ENCODE measurements at places on chromosomes 16 and 17. TPM values are rescaled to one million over a fixed set of nuclear protein-coding genes. Genes with fewer than 3 reads are reported as not detected.

ABCC3 gene
- 22.1 TPM for total RNA-seq

BTBD17 gene
- not detected for total RNA-seq

TBC1D3D gene
- 0.10 TPM for total RNA-seq

TBC1D3K gene
- not detected for total RNA-seq

EME2 gene
- total RNA-seq, result 12.6 TPM

CASKIN2 gene
- 25.3 TPM for total RNA-seq

TP53TG3 gene
- not detected for total RNA-seq

APPBP2 gene
- 65.9 TPM for total RNA-seq

ZNF19 gene
- total RNA-seq, result 1.6 TPM

DNA sequence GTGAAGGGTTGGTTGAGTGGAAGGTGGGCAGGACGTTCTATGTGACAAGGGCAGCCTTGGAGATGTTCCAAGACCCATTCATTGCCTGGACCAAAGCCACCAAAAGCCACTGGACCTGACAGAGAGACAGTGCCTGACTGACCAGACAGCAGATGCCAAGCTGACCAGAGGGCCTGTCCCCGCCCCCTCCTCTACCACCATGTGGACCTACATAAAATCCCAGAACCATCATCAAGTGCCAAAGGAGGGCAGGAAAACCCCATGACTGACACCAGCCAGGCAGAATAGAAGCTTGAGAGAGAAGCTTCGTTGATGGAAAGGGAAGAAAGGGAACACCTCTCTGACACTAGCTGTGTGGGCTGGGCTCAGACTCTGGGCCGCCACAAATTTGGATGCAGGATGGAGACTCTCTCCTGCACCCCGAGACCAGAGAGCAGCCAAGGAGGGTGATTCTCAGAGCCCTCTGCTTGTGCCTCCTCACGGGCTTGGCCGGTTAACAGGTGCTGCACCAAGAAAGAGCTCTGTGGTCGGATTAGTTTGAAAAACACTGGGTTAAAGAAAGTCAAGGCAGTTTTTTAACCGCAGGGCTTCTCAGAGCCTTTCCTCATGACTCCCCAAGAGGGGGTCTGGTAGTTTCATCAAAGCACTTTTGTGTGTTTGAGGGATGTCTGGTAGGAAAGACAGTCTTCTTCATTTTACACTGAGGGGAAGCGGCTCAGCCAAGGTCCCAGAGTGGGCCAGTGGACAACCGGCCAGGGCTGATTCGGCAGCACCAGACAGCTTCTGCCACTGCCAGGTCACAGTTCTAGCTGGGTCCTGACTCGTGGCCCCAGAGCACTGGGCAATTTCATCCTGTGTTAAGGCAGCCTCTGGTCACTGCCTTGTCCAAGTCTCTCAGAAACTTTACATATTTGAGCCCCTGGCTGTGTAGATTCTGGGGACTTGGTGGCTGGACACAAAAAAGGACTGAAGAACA, 1.7 kb downstream of the TNFRSF13B start:
- no peak for DNase-seq

DNA sequence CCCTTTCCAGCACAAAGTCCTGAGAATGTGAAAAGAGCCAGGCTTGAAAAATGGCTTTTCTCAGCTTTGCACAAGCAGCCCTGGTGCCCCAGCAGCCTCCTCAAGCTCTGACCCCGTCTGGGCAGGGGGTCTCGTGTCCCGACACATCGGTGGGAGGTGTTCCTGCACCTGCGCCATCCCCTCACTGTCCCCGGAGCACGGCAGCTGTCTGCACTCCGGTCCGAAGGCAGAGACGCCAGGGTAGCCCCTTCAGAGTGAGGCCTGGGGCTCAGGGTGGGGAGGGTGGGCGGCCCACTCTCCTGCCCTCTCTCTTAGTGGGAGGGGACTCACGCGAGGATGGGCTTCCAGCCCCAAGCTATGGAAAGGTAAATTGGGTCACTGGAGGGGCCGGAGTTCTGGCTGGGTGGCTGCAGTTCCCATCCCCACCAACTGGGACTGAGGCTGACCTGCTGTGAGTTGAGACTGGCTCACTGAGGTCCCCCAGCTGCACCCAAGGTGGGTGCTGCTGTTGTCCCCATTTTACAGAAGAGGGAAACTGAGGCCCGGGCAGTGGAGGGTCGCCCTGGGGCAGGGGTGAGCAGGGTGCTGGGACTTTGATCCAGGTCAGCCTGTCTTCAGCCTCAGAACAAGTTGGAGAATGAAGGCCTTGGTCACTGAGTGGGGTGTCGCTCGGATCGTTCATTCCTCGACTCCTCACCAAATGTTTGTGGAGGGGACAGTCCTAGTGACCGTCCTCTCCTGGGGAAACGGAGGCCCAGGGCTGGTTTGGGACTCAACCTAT, 2.3 kb upstream of the BAIAP3 start:
- no peak for DNase-seq

GRCh38 chr16:24497440-24497839, 41.9 kb upstream of the RBBP6 start:
- DNase-seq, result peak; percentile 44

DNA sequence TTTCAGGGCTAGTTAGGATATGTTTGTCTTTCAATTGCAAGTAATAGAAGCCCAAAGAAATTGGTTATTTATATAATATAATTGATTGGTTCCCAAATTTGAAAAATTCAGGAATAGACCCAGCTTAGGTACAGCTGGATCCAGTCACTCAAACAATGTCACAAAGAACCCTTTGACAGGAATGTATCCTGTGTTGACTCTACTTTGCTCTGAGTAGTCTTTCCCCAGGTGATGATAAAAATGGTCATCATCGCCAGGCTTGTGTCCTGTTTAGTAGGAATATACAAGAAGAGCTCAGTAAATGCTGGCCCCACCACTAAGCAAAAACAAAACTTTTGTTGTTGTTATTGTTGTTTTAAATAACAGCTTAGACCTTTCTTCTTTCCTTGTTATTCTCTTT, 35.0 kb downstream of the MAPT start:
- DNase-seq, result no peak

GRCh38 chr16:48535831-48536613, 74.0 kb downstream of the N4BP1 start:
- no peak for DNase-seq

DNA sequence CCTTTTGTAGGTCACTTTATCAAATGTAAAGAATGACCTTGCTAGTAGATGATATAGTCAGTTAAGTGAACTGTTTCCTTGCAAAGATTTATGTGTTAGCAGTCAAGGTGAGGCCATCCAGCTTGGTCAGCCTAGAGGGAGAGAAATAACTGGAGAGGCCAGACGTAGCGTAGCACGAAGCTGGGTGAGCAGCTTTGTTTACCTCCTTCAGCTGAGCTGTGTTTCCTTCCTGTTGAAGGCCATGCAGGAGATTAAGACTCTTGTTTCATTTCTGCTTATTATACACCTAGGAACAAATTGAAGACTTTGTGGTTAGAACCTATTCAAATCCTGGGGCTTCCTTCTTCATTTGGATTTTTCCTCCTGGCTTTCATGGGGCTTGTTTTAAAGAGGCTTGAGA, 267.1 kb downstream of the PHKB start:
- DNase-seq, result no peak

DNA sequence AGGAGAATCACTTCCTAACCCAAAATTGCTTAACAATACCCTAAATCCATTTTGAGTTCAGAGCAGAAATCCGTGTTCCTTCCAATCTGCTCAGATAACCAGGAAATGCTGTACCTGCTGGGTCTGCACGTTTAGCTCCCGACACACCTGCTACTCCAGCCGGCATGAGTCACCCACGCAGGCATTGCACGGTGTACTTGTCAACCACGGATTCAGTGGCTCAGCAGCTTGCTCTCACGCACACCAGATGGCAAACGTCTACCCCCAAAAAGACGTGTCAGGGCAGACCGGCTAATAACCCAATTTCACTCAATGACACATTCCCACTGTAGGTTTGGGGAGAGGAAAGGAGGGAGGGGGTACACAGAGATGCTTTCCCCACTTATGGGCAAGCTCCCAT, 468.1 kb downstream of the SOX9 start:
- DNase-seq, result no peak

DNA sequence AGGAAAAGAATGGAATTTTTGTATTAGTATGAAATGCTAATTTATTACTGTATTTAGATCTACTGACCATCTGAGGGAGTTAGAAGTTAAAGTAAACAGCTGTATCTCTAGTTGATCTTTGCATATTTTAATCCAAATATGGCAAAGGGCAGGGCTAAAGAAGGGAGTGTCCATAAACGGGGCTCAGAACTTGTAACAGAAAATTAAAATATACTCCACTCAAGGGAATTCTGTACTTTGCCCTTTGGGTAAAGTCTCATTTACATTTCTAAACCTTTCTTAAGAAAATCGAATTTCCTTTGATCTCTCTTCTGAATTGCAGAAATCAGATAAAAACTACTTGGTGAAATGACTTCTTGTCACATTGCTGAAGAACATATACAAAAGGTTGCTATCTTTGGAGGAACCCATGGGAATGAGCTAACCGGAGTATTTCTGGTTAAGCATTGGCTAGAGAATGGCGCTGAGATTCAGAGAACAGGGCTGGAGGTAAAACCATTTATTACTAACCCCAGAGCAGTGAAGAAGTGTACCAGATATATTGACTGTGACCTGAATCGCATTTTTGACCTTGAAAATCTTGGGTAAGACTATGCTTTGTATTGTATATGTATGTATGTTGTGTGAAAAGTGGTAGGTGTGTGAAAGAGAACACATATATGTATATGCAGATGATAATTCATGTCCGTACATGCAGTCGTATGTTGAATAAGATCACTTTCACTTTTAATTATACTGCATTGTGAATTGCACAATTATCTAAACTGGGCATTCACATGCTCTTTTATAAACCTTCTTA, at the start of gene ASPA:
ASPA (plus strand) TSS at position 186 of the 799 bp plus-strand sequence; CDS start at position 349, 163 bp downstream.
- no peak for DNase-seq

DNA sequence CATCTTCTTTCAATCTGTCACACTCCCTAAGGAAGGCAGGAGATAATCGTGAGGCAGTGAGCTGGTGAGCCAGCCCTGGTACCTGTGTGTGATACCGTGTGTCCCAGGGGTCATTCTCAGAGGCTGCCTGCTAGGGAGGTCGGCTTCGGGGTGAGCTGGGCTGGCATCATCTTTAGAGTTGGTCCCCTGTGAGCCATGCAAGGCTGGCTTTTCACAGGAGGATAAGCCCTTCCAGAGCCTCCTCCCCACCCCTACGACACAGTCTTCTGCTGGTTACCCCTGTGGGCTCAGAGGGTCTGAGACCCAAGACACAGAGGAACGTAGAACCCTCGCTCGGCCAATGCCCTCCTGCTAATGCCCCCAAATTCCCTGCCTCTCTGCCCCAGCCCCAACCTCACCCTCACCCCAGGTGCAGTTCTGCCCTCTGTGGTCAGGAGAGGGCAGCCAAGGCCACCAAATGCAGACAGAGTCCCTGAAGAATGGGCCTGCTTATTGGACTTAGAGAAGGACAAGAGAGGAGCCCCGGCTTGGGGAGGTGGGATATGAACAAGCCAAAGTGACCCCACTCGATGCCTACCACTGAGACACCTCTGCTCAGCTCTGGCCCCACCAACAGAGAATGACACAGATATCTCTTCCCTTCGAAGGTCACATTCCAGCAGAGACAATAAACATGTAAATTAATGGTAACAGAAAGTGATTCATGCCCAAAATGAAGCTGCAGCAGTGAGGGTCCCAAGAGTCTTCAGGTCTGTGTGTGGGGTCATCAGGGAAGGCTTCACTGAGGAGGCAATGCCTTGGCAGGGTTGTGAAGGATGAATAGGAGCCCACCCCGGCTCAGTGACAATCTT, 80.8 kb upstream of the CCL1 start:
- no peak for DNase-seq

GRCh38 chr17:78416791-78417530, 38.5 kb downstream of the PGS1 start:
- no peak for DNase-seq

GRCh38 chr16:4984174-4984990, 26.3 kb downstream of the SEC14L5 start:
- peak; percentile 4 for DNase-seq

DNA sequence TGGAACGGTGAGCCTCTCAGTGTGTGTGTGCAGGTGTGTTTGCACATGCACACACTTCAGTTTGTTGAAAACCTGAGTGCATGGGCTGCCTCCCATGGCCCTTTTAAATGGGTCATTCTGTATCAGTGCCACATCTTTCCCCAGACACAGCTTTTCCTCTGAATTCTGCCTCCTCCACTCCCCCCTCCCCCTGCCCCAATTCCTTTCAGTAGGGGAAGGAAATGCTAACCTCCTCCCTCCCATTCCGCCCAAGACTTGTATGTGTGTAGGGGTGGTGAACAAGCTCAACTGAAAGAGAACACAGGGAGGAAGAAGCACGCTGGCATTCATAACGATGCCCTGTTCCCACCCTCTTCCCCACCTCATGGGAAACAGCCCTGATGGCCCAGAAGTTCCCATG, 34.3 kb downstream of the C17orf75 start:
- no peak for DNase-seq

GRCh38 chr17:67813803-67814180, 11.5 kb upstream of the BPTF start:
- DNase-seq, result no peak

DNA sequence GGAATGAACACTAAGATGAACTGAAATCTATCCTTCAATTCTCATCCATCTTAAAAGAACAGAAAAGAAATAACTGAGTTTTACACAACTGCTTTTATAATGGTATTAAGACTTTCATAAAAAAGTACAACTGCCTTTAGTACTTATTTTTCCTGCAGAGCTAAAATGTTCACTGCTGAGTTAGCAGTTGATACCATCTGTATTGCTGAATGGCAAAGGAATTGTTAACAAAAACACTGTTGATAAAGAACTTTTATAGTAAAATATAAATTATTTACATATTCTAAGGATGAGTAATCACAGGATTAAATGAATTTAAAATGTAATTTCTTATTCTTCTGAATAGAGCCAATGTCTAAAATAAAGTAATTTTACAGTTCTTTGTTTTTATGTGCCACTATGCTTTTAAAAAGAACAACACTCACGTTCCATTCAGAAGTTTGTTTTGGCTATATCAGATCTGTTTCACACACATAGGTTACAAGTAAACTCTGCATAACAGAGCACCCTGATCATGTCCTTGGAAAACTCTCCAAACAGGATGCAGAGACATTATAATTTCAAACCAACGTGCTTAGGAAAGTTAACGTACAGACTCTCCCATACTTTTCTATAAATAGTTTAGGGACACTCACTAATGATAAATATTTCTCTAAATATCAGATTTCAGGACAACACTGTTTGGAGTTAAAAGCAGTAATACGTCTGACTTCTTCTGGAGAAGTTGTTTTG, 151.1 kb downstream of the ITFG1 start:
- DNase-seq, result peak; percentile 6

DNA sequence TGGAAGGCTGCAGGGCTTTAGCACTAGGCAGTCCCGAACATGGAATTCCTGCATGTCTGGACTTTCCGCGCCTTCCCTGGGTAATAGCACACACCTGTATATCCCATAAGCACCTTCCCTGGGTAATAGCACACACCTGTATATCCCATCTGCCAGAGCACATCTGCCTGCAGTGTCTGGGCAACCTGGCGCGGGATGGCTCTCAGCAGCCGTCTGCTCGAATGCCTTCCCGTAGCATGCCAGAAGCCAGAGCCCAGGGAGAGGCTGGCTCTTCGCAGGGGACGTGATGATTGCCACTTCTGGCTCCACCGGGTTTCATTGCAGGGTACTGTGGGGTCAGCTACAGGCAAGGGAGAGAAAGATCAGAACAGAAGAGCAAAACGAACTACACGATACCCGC, 21.3 kb downstream of the MBTPS1 start:
- DNase-seq, result no peak

DNA sequence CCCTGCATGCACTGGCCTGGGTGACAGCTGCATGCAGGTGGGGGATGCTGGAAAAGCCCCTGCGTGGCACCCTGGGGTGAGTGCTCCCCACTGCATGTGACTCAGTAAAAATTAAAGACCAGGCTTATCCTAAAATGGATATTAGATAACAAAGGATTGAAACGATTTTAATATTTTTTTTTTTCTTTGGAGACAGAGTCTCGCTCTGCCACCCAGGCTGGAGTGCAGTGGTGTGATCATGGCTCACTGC, 334.9 kb downstream of the C16orf95 start:
- no peak for DNase-seq
